ENCODE measurements at places on chromosomes 2 and 18.

DNA sequence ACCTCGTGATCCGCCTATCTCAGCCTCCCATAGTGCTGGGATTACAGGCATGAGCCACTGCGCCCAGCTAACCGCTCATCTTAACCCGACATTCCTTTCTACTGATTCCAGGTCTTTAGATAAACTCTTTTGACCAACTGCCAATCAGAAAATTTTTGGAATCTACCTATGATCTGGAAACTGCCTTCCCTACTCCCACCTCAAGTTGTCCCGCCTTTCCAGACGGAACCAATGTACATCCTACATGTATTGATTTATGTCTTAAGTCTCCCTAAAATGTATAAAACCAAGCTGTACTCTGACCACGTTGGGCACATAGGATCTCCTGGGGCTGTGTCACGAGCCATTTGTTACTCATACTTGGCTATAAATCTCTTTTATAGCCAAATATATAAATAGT, 3.2 kb upstream of the NEU2 start:
- H3K4me1 ChIP-seq: no peaks in the 10 kb centered on the region
- H3K27me3 ChIP-seq: peaks cover 3% of the 10 kb centered on the region
- H3K27ac ChIP-seq: no peak overlapping the region
- no peak overlapping the region for H3K4me3 ChIP-seq

DNA sequence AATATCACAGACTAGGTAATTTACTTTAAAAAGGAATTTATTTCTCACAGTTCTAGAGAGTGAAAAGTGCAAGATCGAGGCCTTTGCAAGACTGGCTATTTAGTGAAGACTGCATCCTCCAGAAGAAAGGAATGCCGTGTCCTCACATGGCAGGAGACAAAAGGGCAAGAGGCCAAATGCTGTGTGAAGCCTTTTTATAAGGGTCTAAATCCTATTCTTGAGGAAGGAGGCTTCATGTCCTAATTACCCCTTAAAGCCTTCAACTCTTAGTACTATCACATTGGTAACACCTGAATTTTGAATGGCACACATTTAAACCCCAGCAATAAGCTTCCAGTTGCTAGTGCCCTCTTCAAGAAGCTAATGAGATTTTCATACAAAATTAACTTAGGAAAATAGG, 1882.3 kb upstream of the PIK3C3 start:
- H3K27me3 ChIP-seq: no peaks in the 10 kb centered on the region
- H3K27ac ChIP-seq: no peak overlapping the region
- H3K36me3 ChIP-seq: no peaks in the 10 kb centered on the region
- H3K4me1 ChIP-seq: no peaks in the 10 kb centered on the region

GRCh38 chr18:48542513-48543181, 3.8 kb downstream of the CTIF start:
- H3K4me3 ChIP-seq: no peak overlapping the region
- no peak for DNase-seq
- H3K27me3 ChIP-seq: peaks cover 11% of the 10 kb centered on the region
- no peaks in the 10 kb centered on the region for H3K36me3 ChIP-seq
- no peak overlapping the region for H3K27ac ChIP-seq

GRCh38 chr2:216034065-216034464, 20.7 kb upstream of the MREG start:
- no peaks in the 10 kb centered on the region for H3K27me3 ChIP-seq
- peak; percentile 65 for DNase-seq
- H3K27ac ChIP-seq: no peak overlapping the region
- peaks cover 22% of the 10 kb centered on the region for H3K4me1 ChIP-seq
- peaks cover 9% of the 10 kb centered on the region for H3K36me3 ChIP-seq
- no peak overlapping the region for H3K4me3 ChIP-seq

GRCh38 chr2:213251618-213252017, 32.6 kb upstream of the SPAG16 start:
- H3K27ac ChIP-seq: peak overlapping the region; percentile 37
- no peaks in the 10 kb centered on the region for H3K27me3 ChIP-seq
- H3K4me1 ChIP-seq: peaks cover 2% of the 10 kb centered on the region
- no peak for DNase-seq

DNA sequence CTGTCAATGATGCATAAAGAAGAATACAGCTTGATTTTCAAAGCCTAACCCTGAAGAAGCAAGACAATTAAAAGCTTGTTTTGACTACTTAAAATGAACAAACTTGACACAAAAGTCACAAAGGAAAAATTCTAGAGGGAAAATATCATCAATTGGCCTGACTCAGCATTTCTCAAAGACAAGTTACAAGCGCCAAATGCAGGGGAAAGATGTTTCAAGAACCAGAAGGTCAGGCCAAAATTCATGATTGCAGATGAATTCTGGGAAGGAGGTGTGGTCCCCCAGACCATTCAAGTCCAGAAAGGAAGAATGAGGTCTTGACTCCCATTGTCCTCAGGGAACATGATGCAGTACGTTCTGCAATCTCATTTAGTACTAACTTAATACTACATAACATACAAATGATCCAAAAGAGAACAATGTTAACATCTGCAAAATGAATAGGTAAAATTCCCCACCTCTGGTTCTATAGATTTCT, 64.5 kb downstream of the FAM210A start:
- H3K36me3 ChIP-seq: peaks cover 21% of the 10 kb centered on the region
- H3K4me1 ChIP-seq: peaks cover 3% of the 10 kb centered on the region
- H3K27me3 ChIP-seq: no peaks in the 10 kb centered on the region
- DNase-seq: no peak
- no peak overlapping the region for H3K4me3 ChIP-seq

Measured in stimulated activated naive B cell treated with anti-CD40 and anti-IgM and Interleukin-4, amounts not matched to agents 10 μg/mL and 1 μg/mL and 100 μg/mL, for 72 hours (primary cell).